ENCODE measurements at places on chromosomes 5 and 9.

GRCh38 chr5:113212244-113212920 is 222.4 kb downstream of the TSSK1B start:
- DNase-seq, result no peak

DNA sequence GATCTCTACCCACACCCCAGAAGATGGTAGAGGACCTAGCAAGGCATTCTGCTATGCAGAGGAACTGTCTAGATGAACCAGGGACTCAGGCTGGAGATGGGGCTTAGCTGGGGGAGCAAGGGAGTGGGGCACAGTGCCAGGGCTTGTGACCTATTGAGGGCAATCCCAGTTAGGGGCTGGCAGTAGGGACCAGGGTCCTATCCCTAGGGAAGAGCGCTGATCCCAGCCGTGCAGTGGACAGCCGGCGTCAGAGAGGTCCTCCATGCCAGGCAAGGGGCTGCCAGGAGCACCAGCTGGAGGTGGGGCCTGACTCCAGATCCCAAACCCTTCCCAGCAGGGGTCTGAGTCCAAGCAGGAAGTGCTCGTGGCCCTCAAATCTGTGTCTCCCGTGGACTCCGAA is 52.7 kb upstream of the NEURL1B start:
- no peak for DNase-seq

DNA sequence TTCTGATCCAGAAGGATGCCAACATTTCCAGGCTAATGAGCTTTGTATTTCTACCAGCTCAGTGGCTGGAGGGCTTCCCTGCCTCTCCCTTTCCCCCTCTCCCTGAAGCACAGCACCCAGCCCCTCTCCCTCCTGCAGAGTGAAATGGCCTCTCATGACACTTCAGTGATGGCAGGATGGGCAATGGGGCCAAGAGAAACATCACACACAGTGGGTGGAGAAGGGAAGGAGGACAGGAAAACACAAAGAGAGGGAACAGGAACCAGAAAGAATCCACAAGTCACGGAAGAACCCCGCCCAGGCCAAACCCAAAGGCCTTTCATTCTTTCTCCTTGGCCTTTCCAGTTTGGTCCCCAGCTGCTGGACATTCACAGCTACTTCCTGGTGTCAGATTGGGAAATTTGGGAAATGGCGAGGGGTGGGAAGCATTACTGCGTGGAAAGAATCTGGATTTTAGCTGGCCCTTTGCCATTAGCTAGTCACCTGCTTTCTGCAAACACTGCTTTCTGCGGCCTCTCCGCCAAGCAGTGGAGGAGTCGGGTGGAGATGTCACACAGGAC is 82.6 kb downstream of the GLDC start:
- DNase-seq, result no peak

- DNase-seq, result no peak
Measured at GRCh38 chr9:128634651-128635262, 21.9 kb downstream of the DYNC2I2 start.

DNA sequence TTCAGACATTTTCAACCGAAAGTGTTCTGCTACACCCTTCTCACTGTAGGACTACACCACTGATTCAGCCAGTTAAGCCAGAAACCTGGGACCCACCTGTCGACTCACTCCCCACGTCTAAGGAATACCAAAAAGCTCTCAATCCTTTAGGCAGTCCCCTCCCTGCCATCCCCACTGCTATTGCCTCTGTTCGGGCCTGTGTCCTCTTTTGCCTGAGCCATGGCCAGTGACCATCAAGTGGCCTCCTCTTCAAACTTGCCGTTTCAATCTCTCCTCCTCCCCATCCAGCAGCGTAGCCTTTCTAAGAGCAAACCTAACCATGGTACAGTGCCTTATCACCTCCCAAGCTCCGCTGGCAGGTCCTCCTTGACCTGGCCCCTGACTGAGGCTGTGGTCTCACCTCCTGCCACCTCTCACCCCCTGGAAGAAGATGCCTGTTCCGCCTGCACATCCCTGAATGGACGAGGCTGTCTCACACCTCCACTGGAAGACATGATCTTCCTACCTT is 64.1 kb downstream of the GALNT12 start:
- no peak for DNase-seq
